Stimulated activated CD8-positive, alpha-beta memory T cell treated with anti-CD3 and anti-CD28 coated beads, Interleukin-15, amount 100 ng/mL, for 1 hour (primary cell): ENCODE measurements at places on chromosomes 7 and 10.

DNA sequence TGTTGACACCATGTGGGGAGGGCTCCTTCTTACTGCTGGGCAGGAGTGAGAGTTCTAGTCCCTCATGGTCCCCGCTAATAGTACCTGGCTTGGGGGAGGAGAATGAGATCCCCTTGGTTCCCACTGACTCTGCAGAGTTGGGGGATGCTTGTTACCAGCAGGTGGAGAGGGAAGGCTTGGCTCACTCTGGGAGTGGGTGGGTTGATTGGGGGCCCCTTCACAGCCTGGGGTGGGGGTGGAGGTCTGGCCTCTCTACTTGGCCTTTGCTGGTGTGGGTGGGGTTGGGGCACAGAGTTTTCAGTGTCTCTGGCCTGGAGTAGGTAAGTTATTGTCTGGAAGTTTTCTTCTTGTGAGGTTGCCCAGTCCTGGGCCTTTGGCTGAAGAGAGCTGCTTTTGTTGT lies 31.9 kb downstream of the ADCY1 start:
- no peak for DNase-seq

GRCh38 chr7:107072133-107072532 lies 27.6 kb downstream of the PRKAR2B start:
- no peak for DNase-seq

- DNase-seq: no peak
Observed at GRCh38 chr7:113026941-113027340, 59.7 kb downstream of the GPR85 start.

GRCh38 chr10:27192284-27192683 lies 37.1 kb downstream of the MASTL start:
- DNase-seq: no peak

DNA sequence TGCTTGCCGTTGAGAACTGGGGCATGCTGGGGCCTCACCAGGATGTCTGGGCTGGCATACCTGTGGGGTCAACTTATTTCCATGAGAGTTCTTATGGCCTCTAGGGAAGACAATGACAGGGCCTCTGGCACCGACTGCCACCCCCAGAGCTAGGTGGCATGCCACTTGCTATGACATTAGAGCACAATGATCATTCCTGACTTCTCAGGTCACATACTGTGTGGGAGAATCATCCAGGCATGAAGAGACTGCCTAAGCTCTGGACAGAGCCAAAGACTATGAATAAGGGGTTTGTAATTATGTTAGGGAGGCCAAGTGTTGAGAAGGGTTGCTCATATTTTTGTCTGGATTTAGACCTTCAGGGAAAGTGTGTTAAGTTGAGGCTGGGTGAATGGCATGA lies 97.5 kb downstream of the PTPN20 start:
- DNase-seq: no peak

GRCh38 chr7:82404652-82405051 lies 38.9 kb downstream of the CACNA2D1 start:
- DNase-seq: no peak

DNA sequence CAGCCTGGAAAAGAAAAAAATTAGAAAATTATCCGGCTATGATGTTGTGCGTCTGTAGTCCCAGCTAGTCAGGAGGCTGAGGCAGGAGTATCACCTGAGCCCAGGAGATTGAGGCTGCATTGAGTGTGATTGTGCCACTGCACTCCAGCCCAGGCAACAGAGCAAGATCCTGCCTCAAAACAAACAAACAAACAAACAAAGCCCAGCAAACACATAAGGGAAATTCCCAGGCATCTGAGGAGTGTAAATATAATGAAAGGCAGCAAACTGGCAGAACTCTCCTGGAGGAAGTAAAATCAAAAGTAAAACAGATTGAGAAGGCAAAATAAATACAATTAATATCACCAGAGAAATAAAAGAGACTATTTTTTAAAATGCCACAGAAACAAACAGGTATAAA lies 84.5 kb upstream of the ITGB1 start:
- DNase-seq: no peak

GRCh38 chr7:2172311-2173188 lies 60.2 kb downstream of the MAD1L1 start:
- no peak for DNase-seq

GRCh38 chr7:81919494-81919893 lies 149.6 kb upstream of the HGF start:
- no peak for DNase-seq

DNA sequence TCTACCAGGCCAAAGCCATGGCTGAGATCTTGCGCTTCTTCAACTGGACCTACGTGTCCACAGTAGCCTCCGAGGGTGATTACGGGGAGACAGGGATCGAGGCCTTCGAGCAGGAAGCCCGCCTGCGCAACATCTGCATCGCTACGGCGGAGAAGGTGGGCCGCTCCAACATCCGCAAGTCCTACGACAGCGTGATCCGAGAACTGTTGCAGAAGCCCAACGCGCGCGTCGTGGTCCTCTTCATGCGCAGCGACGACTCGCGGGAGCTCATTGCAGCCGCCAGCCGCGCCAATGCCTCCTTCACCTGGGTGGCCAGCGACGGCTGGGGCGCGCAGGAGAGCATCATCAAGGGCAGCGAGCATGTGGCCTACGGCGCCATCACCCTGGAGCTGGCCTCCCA lies 142.7 kb downstream of the GRM3 start:
- DNase-seq: no peak

GRCh38 chr10:72927485-72927884 lies 27.1 kb downstream of the PLA2G12B start:
- no peak for DNase-seq

- no peak for DNase-seq
Observed at GRCh38 chr7:82699773-82700186, 256.2 kb upstream of the CACNA2D1 start.

DNA sequence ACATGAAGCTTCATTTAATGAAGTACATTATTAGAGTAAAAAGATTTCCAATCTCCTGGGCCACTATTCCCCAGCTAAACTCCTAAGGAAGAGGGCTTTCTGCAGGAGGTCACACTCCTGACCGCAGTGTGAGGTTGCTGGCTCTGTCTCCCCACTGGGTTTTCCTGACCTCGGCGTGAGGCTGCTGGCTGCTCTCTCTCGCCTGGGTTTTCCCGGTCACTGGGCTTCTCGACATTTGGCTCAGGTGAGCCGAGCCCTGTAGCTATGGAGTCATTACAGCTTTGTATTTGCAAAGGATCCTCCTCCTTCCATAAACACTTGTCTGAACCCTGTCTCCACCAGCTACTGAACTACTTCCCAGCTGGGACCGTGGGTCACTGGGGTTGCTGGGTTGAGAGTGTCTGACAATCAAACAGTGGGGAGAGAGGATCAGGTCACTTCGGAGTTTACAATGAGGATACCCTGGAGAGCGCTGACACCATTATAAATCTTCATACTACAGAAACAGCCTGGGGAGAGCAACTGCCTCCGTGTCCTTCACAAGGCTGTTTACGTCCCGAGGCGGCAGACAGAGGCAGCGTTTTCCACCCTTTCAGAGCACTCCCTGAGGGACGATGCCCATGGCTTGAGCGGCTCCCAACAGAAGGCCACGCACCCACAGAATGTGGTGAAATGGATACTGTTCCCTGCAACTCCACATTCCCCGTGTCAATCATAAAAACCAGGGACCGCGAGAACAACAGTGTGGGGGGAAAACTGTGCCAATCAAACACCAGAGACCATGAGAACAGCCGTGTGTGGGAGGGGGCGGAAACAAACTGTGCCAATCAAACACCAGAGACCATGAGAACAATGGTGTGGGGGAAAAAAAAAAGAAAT lies 226.2 kb downstream of the ZMYND11 start:
- DNase-seq: no peak

DNA sequence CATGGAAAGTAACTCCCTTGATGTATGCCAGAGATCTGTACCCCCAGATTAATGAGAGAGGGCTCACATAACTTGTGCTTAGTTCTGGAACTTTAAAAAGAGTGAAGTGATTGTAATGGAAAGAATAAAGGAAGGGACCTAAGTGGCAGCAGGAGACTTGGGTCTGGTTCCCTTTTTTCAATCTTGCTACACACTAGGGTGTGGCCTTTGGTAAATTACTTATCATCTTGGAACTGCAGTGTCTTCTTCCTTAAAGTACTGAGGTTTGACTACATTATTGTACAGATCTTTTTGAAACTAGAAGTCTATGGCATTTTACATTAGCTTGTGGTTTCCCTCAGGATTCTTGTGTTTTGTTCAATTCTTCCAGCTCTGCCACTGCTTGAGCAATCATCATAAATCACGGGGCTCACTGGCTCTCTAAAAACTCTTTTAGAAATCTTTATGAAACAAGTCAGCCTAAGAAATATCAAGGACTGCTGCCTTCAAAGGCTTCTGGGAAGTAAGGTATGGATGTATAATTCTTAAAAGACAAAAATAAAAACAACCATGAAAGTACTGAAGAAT lies 22.5 kb upstream of the CHRM2 start:
- no peak for DNase-seq

- DNase-seq: no peak
Observed at GRCh38 chr10:13644866-13645265, 58.1 kb downstream of the PRPF18 start.

DNA sequence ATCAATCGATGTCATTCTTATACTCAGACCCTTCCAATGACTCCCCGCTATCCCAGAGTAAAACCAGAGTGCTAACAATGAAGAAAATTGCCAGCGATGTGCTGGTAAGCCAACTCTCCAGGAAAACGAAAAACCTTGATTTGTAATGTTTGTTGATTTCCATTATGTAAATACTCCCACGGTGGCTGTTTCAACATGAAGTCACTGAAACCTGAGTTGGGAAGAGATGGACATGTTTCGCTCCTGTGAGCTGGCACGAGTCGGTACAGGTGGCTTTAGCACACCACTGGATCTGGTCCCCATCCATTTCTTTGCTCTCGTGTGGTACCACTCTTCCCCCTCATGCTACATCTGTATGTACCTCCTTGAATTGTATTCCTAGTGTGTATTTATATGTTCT lies 52.9 kb downstream of the AP3M1 start:
- no peak for DNase-seq

DNA sequence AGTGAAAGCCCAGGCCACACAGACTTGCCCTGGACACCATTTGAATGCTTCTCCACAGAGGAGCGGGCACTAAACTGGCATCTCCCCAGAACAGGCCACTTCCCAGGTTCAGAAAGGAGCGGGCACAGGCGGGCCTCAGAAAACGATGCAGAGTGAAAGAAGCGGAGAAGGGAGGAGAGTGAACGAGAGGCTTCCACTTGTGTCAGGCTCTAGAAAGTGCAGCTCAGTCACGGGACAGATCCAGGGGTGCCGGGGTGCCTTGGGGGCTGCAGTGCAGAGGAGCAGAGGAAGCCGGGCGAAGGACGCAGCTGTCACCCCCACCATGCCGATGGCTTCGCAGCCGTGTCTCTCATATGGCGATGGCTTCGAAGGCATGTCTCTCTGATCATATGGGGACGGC lies 26.1 kb upstream of the PRKAR1B start:
- no peak for DNase-seq

DNA sequence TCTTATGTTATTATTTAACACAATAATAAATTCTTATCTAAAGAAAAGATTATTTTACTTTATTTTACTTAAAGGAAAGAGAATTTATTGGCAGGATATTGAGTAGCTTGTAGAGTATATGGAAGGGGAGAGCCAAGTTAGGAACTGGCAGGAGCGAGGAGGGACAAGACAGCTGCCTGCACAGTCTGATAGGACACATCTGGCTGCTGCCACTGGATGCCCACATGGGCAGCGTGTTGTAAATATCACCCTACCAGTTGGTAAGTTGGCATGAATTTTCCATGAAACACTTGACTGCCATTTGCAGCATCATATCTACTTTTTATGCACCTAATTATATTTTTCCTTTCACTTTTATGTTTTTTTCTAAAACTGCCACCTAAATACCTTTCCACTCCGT lies 19.6 kb downstream of the SRI start:
- no peak for DNase-seq
